ENCODE measurements at places on chromosomes 7 and 10. TPM values are rescaled to one million over a fixed set of nuclear protein-coding genes. Genes with fewer than 3 reads are reported as not detected.

ACTL6B gene
- not detected for total RNA-seq

STEAP1B gene
- total RNA-seq, result 25.9 TPM

FAM180A gene
- total RNA-seq, result 80.0 TPM

BMPR1A gene
- 68.1 TPM for total RNA-seq

PKD1L1 gene
- not detected for total RNA-seq

SPAM1 gene
- not detected for total RNA-seq

ANKRD61 gene
- not detected for total RNA-seq

RELN gene
- total RNA-seq, result 4.7 TPM

LRRC17 gene
- 82.2 TPM for total RNA-seq

SUN1 gene
- total RNA-seq, result 162 TPM

STOX1 gene
- total RNA-seq, result not detected

MSS51 gene
- 1.8 TPM for total RNA-seq

SUN3 gene
- total RNA-seq, result not detected

HERPUD2 gene
- 22.4 TPM for total RNA-seq

GNAI1 gene
- 37.1 TPM for total RNA-seq

ZNF394 gene
- 30.0 TPM for total RNA-seq

ECD gene
- 31.6 TPM for total RNA-seq

TYW1 gene
- 20.1 TPM for total RNA-seq

MYO1G gene
- total RNA-seq, result under 0.01 TPM

MSMB gene
- not detected for total RNA-seq

BBS9 gene
- total RNA-seq, result 29.4 TPM

SLC16A12 gene
- total RNA-seq, result under 0.01 TPM

CROT gene
- total RNA-seq, result 20.7 TPM

TSPAN15 gene
- total RNA-seq, result 0.44 TPM

BEND7 gene
- total RNA-seq, result 1.0 TPM

PAPSS2 gene
- total RNA-seq, result 114 TPM

Data from smooth muscle cell of trachea (primary cell).